ENCODE measurements at places on chromosomes 1 and 21. TPM values are rescaled to one million over a fixed set of nuclear protein-coding genes. Genes with fewer than 3 reads are reported as not detected.

- no peak for DNase-seq
Measured at GRCh38 chr1:204384636-204385352, 25.1 kb upstream of the PLEKHA6 start.

- no peak for DNase-seq
Measured at GRCh38 chr1:94406446-94406845, 11.7 kb upstream of the ABCD3 start.

- DNase-seq = no peak
Measured at GRCh38 chr1:1880617-1881312, 10.1 kb downstream of the GNB1 start.

FCMR gene
- 2.3 TPM for polyA plus RNA-seq

GRCh38 chr1:156841295-156841855 is 17.5 kb downstream of the INSRR start:
- no peak for DNase-seq

GRCh38 chr1:22731924-22732720 is 21.5 kb downstream of the EPHB2 start:
- no peak for DNase-seq

GRCh38 chr1:88777604-88778149 is 93.6 kb downstream of the PKN2 start:
- DNase-seq = no peak

ERG gene
- 17.8 TPM for polyA plus RNA-seq

ZC3H11A gene
- 161 TPM for polyA plus RNA-seq

GRCh38 chr1:85824066-85824840 is 116.0 kb upstream of the ZNHIT6 start:
- no peak for DNase-seq

DNA sequence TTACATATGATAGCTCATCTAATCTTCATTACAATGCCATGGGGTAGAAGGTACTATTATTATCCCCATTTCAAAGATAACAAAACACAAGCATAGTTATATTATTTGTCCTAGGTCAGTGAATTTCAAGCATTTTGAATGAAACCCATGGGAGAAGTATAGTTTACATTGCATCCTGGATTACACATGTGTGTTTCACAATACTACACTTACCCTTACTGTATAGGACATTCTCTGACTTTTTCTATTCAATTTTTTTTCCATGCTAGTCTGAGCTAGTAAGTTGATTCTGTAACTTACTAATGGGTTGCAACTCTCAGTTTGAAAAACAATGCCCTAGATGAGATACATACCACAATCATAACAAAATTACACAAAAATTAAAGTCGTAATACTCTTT is 8.7 kb upstream of the GPX7 start:
- no peak for DNase-seq

GUCA2B gene
- polyA plus RNA-seq = not detected

GRCh38 chr1:67052741-67053534 is 1.0 kb downstream of the SLC35D1 start:
- DNase-seq = peak; percentile 40

GRCh38 chr1:147351140-147351835 is 108.8 kb downstream of the CHD1L start:
- DNase-seq = no peak

NEXN gene
- 13.6 TPM for polyA plus RNA-seq

Measured in left renal pelvis (tissue), 4 donors.